Activated CD4-positive, alpha-beta T cell treated with anti-CD3 and anti-CD28 coated beads, Interleukin-2, amount 50 U/mL, for 4 hours (primary cell): ENCODE measurements at places on chromosomes 7 and 10.

DNA sequence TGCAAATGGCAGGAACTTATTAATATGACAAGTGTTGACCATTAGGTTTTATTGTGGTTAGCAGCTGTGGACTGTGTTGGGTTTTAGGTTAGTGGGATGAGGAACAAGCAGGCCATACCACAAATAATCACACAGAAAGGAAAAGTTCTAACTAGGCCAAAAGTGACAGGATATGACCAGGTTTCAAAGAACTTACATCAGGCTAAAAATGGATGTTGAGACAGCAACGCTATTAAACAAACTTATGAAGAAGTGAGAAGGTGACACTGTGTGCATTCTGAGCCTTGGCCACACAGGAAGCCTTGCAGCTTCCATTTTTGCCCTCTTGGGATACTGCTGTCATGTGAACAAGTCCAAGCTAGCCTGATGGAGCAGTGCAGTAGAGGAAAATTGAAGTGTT, 568.8 kb downstream of the HTR7 start:
- no peak for DNase-seq

DNA sequence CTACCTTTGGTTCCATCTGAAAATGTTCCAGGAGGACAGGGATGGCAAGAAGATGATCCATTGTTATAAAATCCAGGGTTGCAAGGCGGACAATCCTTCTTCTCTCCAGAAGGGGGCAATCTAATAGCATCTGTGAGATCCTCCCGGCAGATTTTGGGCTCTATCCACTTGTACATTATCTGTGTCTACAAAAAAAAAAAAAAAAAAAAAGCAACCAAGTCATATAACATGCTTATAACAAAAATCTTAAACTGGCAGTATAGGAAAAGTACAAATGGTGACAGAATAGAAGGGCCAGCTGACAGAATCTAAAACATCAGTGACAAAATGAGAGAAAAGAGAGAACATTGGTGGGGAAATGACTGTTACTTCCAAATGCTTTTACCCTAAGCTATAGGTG, 132.7 kb downstream of the ELAPOR2 start:
- DNase-seq: peak; percentile 16

GRCh38 chr10:5447611-5448071, 35.3 kb downstream of the NET1 start:
- no peak for DNase-seq

GRCh38 chr10:98568551-98568950, 121.8 kb upstream of the HPS1 start:
- no peak for DNase-seq

- DNase-seq: no peak
Observed at GRCh38 chr7:30660331-30661255, 21.7 kb downstream of the CRHR2 start.

- no peak for DNase-seq
Observed at GRCh38 chr10:122279725-122280141, 8.6 kb downstream of the BTBD16 start.

DNA sequence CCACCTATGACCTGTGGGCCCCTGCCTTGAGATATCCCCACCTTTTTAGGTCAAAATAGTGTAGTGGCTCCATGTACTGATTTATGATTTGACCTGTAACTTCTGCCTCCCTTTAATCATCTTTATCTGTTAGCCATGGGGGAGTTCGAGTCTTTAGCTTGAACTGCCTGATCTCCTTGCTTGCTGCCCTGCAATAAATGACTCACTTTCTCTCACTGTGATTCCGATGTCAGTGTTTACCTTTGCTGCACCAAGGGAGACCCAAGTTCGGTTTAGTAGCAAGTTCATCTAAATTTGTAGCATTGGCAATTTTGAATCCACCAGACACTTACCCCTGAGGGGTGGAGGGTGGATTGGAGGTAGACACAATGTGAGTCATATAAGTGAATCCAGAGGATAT, 814.6 kb upstream of the AUTS2 start:
- DNase-seq: no peak

- no peak for DNase-seq
Observed at GRCh38 chr7:64581391-64581790, 18.5 kb upstream of the ZNF680 start.

GRCh38 chr10:71547312-71547711, 150.6 kb downstream of the CDH23 start:
- no peak for DNase-seq

GRCh38 chr7:132469681-132470080, 106.6 kb downstream of the PLXNA4 start:
- no peak for DNase-seq

GRCh38 chr7:107953924-107954303, 49.0 kb downstream of the LAMB1 start:
- no peak for DNase-seq

- DNase-seq: no peak
Observed at GRCh38 chr7:79436378-79436777, 17.1 kb downstream of the MAGI2 start.

GRCh38 chr7:74569501-74570075, 87.9 kb upstream of the GTF2I start:
- DNase-seq: no peak

DNA sequence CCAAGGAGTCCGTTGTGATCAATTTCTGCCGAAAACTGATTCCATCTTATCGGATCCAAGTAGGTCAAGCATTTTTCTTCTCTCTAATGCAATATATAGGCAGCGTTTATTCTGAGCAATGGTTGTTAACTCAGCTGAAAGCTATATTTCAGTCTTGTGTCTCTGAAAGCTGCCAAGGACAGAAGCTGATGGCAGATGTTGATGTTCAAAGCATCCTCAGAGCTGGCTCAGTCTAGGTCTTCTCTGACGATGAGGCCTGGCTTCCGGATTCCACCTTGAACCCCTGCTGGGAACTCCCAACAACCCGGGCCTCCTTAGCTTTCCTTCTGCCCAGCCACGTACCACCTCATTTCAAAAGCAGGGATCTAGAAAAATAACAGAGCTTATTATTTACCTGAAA, 863.6 kb downstream of the NRG3 start:
- DNase-seq: no peak

DNA sequence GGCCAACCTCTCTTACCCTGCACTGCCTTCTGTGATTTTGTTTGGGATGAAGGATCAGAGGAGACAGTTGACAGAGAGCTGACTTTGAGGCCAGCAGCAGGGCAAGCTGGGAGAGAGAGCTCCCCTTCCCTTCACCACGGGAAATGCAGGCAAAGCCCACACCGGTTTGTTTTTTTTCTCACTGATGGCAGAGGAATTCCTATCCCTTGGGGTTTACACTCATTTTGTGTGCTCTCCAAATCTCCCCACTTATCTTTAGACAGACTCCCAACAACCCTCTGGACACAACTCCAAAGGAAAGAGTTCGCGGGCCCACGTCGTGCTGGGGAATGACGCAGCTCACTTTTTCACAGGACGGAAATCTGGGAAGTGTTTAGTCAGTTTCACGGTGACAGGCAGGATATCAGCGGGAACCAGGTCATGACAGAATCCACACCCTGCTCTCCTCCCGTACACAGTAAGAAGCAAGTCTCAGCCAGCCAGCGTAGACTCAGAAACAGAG, 68.3 kb upstream of the FAM171A1 start:
- DNase-seq: no peak

- DNase-seq: no peak
Observed at GRCh38 chr10:101781655-101781983, 1.6 kb downstream of the NPM3 start.

- no peak for DNase-seq
Observed at GRCh38 chr7:138247568-138248333, 171.5 kb downstream of the AKR1D1 start.

- no peak for DNase-seq
Observed at GRCh38 chr10:3782146-3782450, 2.9 kb downstream of the KLF6 start.

DNA sequence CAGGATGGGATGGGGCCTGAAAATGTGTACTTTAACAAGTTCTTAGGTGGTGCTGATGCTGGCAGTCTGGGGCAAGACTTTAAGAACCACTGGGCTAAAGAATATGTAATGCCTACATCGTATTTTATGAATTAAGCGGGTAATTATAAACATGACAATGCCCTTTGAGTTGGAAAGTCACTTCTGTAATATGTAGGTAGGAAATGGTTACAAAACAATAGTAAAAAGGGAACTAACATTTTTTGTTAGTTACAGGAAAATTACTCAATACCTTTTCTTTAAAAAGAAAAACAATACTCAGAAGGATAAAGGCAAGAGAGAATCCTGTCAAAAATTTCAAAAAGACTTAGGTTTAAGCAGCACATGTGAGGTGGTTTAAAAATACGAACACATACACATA, 48.3 kb upstream of the STEAP4 start:
- no peak for DNase-seq

DNA sequence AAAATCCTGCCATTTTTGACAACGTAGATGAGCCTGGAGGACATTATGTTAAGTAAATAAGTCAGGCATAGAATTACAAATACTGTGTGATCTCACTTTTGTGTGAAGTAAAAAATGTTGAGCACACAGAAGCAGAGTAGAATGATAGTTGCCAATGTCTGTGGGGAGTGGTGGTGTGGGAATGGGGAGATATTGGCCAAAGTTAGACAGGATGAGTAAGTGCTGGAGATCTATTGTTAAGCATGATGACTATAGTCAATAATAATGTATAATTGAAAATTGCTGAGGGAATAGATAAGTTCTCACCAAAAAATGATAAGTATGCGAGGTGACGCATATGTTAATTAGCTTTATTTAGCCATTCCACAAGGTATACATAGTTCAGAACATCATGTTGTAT, 92.0 kb downstream of the GPR85 start:
- no peak for DNase-seq

GRCh38 chr7:16034353-16034752, 347.9 kb upstream of the MEOX2 start:
- no peak for DNase-seq

GRCh38 chr7:73770860-73771670, 995 bp upstream of the CLDN3 start:
- no peak for DNase-seq

GRCh38 chr7:1669954-1670893, at the start of gene ELFN1:
ELFN1 (plus strand) TSS chr7:1670277; CDS start chr7:1744597, 74,320 bp downstream.
- no peak for DNase-seq

DNA sequence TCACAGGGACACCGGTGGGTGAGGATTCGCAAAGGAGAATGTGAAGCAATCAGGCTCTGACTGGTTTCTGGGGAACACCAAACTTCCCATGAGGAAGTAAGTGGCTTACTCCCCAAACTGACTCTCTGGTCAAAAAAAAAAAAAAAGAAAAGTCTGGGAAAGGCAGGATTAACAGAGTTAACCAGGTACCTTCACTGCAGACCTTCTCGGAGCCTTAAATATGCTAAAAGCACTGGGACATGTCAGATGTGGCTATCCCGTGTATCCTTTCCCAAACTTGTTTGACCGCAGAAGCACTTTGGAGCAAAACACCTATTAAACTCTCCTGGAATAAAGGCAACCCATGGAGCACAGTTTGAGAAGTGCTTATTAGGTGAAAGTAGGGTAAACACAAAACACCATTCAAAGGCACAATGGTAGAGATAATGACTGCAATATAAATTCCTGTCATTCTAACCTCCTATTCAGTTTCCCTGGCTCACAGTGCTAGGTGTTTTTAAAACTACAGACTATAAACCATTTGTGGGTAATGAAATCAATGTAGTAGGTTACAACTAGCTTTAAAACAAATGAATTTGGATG, 44.1 kb upstream of the MXI1 start:
- DNase-seq: no peak

DNA sequence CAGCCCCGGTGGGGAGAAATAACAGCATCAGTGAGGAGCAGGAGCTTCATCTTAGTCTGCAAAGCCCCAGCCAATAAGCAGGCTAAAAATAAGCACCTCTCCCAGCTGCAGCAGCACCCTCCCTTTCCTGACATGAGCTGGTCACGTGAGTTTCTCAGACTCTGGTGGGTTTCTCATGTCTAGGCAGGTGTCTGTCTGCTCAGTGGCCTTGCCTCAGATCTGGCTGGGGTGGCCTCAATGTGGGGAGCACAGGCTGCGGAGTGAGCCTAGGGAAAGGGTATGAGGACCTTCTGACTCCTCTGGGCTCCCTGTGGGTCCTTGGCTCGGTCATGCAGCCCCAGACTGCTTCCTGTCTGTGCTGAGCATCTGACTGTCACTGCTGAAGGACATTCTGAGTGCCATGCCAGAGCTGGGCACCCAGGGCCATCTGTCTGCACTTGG, 81.6 kb upstream of the LRRC4 start:
- DNase-seq: no peak

DNA sequence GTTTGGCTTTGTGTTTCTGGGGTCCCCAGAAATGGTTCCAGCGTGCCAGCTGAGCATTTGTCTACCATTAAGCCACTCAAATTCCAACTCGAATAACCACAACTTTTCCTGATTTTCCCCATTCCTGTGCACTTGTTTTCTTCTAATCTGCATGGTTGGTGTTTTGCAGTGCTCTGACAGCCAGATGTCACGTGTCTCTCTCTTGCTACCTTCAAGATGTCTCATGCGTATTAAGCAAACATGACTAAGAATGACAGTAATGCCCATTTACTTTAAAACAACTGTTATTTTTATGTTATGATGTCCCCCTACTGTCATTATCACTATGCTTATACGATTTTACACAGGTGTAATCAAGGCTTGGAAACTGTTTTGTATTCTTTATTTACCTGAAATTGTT, 35.2 kb upstream of the MXI1 start:
- DNase-seq: no peak

DNA sequence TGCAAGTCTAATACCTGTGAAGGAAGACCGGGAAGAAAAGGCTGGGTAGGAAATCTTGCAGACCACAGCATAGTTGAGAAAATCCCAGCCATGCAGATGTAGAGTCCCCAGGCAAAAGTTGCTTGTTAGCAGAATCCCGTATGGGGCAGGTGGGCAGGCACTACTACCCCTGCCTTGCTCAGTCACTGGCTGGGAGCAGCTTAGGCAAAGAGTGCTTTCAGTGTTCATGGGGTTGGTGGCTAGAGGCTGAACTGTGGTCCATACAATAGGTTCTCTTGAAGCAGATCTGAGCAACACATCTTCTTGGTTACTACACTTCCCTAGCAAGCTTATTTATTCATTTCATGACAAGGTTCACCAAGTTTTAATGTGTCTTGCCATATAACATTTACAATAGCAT, 92.6 kb downstream of the AHCYL2 start:
- DNase-seq: no peak

DNA sequence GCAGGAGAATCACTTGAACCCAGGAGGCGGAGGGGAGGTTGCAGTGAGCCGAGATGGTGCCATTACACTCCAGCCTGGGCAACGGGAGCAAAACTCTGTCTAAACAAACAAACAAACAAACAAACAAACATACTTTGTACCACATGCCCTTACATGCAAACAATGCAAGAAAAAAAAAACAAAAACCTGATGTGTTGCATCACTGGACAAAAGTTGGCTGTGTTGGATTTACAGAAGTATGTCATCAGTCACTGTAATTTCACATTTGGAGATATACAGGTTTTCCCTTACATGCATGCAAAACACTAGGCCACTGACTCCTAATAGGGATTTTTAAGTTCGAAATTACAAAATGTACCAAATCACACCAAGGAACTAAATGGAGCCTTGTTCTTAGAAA, 138.5 kb downstream of the SRPK2 start:
- DNase-seq: no peak

DNA sequence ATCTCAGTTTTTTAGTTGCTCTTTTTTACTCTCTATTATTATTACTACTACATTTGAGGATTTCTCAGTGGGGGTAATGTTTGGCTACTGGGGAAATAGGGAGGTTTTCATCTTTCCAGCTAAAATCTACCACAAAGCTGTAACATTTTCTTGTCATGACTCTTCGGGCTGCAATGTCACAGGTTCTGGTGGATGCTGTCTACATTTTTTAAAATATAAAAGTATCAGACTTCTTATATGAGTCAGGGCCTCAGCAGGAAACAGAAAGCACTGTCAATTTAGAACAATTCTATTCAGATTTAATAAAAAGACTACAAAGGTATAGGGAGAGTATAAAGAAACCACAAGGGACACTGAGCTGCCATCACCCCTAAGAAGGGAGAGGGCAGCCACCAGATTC, 61.6 kb downstream of the DNAJC12 start:
- no peak for DNase-seq
